T-helper 17 cell (primary cell): ENCODE measurements at places on chromosomes 4 and X. TPM values are rescaled to one million over a fixed set of nuclear protein-coding genes. Genes with fewer than 3 reads are reported as not detected.
A peak's percentile ranks its signal among the peaks of the same experiment; 100 is the strongest.

GRCh38 chr4:6608758-6609414, 31.6 kb upstream of the MRFAP1 start:
- peaks cover 4% of the 10 kb centered on the region for H3K4me1 ChIP-seq
- no peaks in the 10 kb centered on the region for H3K27me3 ChIP-seq
- H3K4me3 ChIP-seq = no peak overlapping the region
- DNase-seq = no peak
- H3K36me3 ChIP-seq = peaks cover 17% of the 10 kb centered on the region

DNA sequence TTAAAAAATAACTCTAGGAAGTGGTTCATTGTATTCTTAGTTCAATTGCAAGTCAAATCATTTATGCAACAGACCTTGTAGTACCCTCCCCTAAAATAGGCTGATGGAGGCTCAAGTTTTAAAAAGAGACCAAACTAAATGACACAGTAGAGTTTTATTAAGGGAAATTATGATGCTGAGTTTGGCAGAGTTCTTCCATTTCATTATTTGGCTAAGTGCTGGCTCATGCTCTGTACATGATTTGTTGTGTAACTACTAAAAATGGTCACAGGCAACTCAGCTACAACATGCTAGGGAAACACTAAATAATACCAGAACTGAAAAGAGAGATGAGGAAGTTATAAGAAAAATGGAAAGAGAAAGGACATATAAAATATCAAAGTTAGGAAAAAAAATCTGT, 96.1 kb upstream of the TFDP3 start:
- peaks cover 7% of the 10 kb centered on the region for H3K27me3 ChIP-seq
- H3K4me3 ChIP-seq = no peak overlapping the region
- no peak overlapping the region for H3K27ac ChIP-seq
- DNase-seq = no peak
- H3K36me3 ChIP-seq = no peaks in the 10 kb centered on the region

DNA sequence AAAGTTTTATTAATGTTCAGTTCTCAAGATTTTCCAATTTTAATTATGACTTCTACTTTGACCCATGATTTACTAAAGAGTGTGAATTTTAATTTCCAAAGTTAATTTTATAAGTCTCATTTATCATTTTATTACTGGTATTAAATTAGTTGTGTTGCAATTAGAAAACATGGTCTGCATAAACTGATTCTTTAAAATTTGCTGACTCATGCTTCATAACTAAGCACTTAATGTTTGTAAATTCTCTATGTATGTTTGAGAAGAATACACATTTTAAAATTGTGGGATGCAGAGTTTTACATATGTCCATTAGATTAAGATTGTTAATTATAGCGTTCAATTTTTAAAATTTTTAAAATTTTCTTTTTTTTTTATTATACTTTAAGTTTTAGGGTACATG, 20.2 kb upstream of the UCHL1 start:
- H3K27me3 ChIP-seq = peaks cover 4% of the 10 kb centered on the region
- no peak overlapping the region for H3K4me3 ChIP-seq
- no peak for DNase-seq
- H3K27ac ChIP-seq = no peak overlapping the region
- no peaks in the 10 kb centered on the region for H3K4me1 ChIP-seq

- H3K36me3 ChIP-seq = no peaks in the 10 kb centered on the region
- no peak for DNase-seq
- no peak overlapping the region for H3K4me3 ChIP-seq
- H3K27me3 ChIP-seq = no peaks in the 10 kb centered on the region
- H3K4me1 ChIP-seq = peaks cover 36% of the 10 kb centered on the region
These were observed 19.5 kb downstream of the SMAD1 start for GRCh38 chr4:145501051-145501660.

DNA sequence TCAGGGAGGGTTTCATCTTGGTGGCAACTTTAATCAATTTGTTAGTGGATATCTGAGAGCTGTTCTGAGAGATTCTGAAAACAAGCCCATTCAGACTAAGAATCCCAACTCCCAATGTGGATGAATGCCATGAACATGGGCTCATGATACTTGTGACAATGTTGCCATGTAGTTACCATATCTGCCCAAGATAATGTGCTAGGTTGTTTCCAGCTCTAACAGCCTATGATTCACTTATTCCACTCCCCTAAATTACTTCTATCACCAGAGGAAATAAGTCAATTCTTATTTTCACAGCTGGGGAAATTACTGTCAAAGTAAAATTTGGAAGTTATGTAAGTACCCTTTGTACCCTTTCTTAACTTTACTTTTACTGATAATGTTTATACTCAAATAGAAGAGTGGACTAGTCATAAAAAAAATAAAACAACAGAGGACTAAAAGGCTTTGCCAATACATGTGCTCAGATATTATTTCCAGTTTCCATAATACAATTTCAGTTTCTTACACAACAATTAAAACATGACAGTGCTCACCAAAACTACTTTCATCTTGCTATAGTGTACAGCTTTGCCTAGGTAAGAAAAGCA, 1101.7 kb upstream of the INTU start:
- no peak overlapping the region for H3K27ac ChIP-seq
- H3K4me1 ChIP-seq = no peaks in the 10 kb centered on the region
- no peak for DNase-seq
- H3K36me3 ChIP-seq = no peaks in the 10 kb centered on the region
- H3K4me3 ChIP-seq = no peak overlapping the region
- no peaks in the 10 kb centered on the region for H3K27me3 ChIP-seq

- no peak overlapping the region for H3K27ac ChIP-seq
- no peak for DNase-seq
- no peak overlapping the region for H3K4me3 ChIP-seq
- H3K4me1 ChIP-seq = peaks cover 2% of the 10 kb centered on the region
- no peaks in the 10 kb centered on the region for H3K36me3 ChIP-seq
These were observed 52.8 kb downstream of the FHDC1 start for GRCh38 chr4:152988721-152989553.

- H3K27me3 ChIP-seq = no peaks in the 10 kb centered on the region
- H3K4me3 ChIP-seq = no peak overlapping the region
- no peaks in the 10 kb centered on the region for H3K36me3 ChIP-seq
- no peak for DNase-seq
These were observed 209.8 kb downstream of the RTL9 start for GRCh38 chrX:110568441-110568840.

GRCh38 chrX:38375891-38376290, 23.5 kb downstream of the OTC start:
- H3K4me3 ChIP-seq = no peak overlapping the region
- no peak for DNase-seq
- peaks cover 10% of the 10 kb centered on the region for H3K27me3 ChIP-seq
- no peak overlapping the region for H3K27ac ChIP-seq

DNA sequence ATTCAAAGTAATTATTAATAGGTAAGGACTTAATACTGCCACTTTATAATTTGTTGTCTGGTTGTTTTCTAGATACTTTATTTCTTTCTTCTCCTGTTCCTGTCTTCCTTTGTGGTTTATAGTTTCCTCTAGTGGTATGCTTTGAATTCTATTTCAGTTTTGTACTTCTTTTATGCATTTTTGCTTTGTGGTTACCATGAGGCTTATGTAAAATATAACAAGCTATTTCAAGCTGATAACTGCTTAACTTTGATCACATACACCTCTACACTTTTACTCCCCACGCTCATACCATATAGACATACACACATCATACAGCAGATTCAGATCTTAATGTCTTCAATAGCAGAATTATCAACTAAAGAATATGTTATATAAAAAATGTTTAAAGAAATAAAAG, 192.3 kb downstream of the SCFD2 start:
- H3K27ac ChIP-seq = no peak overlapping the region
- H3K36me3 ChIP-seq = no peaks in the 10 kb centered on the region
- H3K4me1 ChIP-seq = no peaks in the 10 kb centered on the region
- H3K4me3 ChIP-seq = no peak overlapping the region
- no peak for DNase-seq
- H3K27me3 ChIP-seq = no peaks in the 10 kb centered on the region

DNA sequence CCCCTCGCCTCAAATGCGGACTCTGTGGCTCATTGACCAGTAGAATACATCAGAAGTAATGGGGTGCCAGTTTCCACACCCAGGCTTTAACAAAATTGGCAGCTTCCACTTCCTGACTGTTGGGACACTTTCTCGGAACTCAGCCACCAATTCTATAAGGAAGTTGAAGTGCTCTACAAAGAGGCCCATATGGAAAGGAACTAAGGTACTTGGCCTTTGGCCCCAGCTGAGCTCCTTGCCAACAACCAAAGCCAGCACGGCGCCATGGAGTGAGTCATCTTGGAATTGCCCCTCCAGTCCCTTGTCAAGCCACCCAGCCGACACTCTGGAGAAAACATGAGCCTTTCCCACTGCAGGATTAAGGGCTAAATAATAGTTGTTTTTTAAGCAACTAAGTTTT, 262.2 kb upstream of the INTU start:
- H3K27ac ChIP-seq = no peak overlapping the region
- H3K36me3 ChIP-seq = no peaks in the 10 kb centered on the region
- no peaks in the 10 kb centered on the region for H3K4me1 ChIP-seq
- DNase-seq = no peak

DNA sequence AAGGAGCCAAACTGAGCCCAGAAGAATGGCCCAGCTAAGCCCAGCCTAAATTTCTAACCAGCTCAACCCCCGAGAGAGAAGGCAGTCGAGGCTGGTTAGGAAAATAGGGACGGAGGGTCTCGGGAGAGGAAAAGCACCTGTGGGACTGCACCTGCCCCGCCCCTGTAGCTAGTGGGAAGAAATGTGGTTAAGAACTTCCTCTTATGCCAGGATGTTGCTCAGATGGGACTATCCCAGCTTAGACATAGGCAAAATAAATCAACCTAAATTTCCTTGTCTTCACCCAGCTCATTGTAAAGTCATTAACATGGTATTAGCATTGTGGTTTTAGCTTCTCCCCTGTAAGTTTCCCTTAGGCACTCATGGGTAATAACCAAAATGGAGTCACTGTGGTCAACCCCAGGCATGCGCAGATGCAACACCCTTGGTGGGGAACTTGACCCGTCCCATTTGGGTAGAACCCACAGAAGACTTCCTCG, 86.8 kb downstream of the ZNF718 start:
- DNase-seq = no peak
- peaks cover 17% of the 10 kb centered on the region for H3K4me1 ChIP-seq
- H3K4me3 ChIP-seq = peak overlapping the region; percentile 63
- no peak overlapping the region for H3K27ac ChIP-seq
- H3K36me3 ChIP-seq = no peaks in the 10 kb centered on the region

DNA sequence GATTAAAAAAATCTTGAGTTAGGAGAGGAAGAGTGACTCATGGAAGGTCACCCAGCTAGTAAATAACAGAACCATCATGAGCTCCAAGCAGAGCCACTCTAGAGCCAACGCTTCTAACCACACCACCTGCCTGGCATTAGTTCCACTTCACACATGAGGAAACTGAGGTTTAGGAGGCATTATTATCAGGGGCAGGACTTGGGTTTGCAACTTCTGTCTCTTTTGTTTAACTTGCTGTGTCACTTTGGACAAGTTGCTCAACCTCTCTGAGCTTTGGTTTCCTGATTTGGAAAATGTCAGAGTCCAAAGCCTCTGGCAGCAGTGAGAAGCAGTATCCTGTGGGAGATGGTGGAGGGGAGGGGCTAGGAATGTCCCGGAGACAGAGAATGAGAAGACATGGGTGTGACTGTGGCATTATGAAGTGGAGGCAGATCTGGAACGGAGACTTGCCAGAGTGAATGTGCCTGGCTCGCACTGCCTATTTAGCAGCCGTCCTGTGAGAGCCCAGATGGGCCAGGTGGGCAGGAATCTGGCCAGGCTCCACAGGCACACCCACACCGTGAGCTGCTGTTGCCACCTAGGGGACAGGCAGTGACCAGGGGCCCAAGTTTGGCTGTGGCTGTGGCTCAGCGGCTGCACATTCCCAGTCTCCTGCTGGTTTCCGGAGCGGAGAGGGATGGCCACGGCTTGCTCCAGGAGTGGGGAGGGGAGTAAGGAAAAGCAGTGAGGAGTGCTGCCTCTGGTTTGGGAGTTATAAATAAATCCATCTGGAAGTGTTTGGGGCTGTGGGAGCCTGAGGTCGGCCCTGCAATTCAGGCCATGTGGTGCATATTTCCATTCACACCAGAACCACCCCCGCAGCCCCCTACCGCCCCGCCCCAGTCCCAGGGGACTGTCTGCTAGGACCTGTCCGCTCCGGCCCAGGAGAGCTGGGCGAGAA, 93.4 kb downstream of the NHSL2 start:
- H3K27me3 ChIP-seq = peaks cover 10% of the 10 kb centered on the region
- H3K4me1 ChIP-seq = peaks cover 2% of the 10 kb centered on the region
- DNase-seq = no peak
- peak overlapping the region; percentile 19 for H3K4me3 ChIP-seq
- H3K27ac ChIP-seq = no peak overlapping the region

GRCh38 chr4:112896609-112897190, 152.8 kb upstream of the ANK2 start:
- DNase-seq = no peak
- no peak overlapping the region for H3K27ac ChIP-seq
- H3K4me3 ChIP-seq = no peak overlapping the region
- H3K36me3 ChIP-seq = no peaks in the 10 kb centered on the region

DNA sequence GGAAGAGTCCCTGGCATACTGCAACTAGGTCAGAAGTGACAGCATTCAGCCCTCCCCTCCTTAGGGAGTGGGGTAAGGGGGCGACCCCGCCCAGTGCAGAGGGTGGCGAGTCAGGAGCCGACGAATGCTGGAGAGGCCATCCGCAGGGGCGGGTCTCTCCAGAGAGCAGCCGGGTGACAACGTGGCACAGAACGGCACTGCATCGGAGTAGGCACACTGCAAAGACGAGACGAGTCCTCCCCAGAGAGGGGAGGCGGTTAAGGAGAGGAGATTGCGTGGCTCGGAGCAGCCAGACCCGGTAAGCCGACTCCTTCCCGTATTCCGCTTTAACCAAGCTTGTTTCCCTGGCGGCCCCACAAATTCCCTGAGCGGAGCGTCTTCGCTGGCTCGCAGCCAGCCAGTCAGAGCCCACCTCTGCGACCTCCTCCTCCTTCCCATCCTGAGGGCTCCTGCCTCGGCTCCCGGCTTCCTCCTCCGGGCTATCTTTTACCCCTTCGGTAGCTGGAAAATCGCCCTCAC, 54.9 kb downstream of the LINC00632 start:
- no peak overlapping the region for H3K27ac ChIP-seq
- DNase-seq = no peak
- H3K36me3 ChIP-seq = no peaks in the 10 kb centered on the region
- H3K4me3 ChIP-seq = peak overlapping the region; percentile 84
- H3K4me1 ChIP-seq = peaks cover 2% of the 10 kb centered on the region

- no peaks in the 10 kb centered on the region for H3K27me3 ChIP-seq
- H3K4me1 ChIP-seq = no peaks in the 10 kb centered on the region
- peaks cover 2% of the 10 kb centered on the region for H3K36me3 ChIP-seq
- no peak for DNase-seq
- H3K27ac ChIP-seq = no peak overlapping the region
These were observed 96.0 kb upstream of the NUDT6 start for GRCh38 chr4:123018396-123018775.

- H3K27ac ChIP-seq = no peak overlapping the region
- H3K27me3 ChIP-seq = peaks cover 41% of the 10 kb centered on the region
- peaks cover 7% of the 10 kb centered on the region for H3K4me1 ChIP-seq
- DNase-seq = no peak
- H3K4me3 ChIP-seq = peak overlapping the region; percentile 85
These were observed 512 bp upstream of the UCP1 start for GRCh38 chr4:140569307-140569638.

XK gene
- total RNA-seq = 0.32 TPM

CACNA1F gene
- total RNA-seq = 0.47 TPM

SMIM31 gene
- not detected for total RNA-seq

ESX1 gene
- not detected for total RNA-seq

ARMCX6 gene
- total RNA-seq = 47.8 TPM

STARD8 gene
- total RNA-seq = 0.94 TPM

XAGE1A gene
- total RNA-seq = not detected

GPR50 gene
- not detected for total RNA-seq

TREX2 gene
- total RNA-seq = 3.3 TPM
